CD4-positive, alpha-beta T cell treated with Interleukin-2 at 100 ng/mL for 4 hours (primary cell): ENCODE measurements at places on chromosomes 16 and 17.

DNA sequence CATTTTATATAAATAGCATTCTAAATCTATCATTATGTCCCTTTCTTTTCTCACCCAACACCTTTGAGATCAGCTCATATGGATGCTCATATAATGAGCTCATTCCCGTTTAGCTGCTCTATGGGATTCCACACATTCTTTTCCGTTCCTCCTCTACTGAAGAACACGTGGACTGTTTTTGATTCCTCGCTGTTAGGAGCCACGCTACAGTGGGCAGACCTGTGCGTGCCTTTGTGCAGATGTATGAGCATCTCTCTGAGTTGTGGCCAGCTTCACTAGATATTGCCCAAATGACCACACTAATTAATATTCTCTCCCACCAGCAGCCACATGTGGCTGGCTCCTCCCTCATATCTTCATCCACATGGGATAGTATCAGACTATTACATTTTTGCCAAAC lies 6.0 kb upstream of the TNFRSF13B start:
- DNase-seq, result no peak

- DNase-seq, result no peak
Observed at GRCh38 chr17:17341452-17341851, 38.3 kb downstream of the NT5M start.

DNA sequence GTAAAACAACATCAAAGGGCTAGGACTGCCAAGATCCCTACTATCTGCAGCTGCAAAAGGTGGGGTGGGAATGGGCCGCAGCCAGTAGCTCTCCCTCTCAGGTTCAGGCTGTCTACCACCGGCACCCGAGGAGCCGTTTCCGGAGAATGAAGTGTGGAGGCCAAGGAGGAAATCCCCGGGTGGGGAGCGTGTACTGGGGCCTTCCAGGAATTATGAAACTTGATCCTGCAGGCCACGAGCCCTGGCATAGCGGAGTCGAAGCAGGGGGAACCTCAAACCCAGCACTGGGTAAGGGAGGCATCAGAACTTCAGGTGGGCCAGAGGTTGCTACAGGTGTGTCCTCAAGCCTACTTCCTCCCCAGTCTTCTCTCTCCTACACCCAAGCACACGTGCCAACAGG lies 5.1 kb downstream of the INPP5K start:
- no peak for DNase-seq

DNA sequence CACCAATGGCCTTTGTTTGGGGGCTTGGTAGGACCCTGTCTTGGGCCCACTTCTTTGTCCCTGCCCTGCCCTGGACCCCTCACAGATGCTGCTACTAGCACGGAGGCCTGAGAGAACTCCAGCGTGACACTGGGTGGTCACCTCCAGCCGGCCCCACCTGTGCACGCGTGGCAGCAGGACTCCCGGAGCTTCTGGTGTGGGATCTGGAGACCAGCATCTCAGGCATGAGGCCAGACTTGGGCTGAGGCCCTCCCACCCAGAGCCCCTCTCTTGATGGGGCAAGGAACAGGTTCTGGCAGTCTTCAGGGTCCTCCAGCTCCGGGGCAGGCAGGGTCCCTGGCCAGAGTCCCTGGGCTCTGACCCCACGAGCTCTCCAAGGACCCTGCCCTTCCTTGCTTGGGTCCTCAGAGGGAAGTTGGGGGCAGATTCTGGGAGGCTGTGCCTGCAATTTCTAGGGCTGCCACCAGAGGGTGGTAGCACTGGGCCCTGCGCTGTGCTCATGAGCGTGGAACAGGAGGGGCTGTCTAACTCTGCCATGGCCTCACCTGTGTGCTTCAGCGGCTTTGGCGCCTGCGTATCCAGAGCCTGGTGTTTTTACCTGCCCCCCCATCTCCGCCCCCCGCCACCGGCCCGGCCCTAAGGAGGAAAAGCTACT lies 3.1 kb upstream of the BAIAP3 start:
- DNase-seq, result no peak

- no peak for DNase-seq
Observed at GRCh38 chr16:89304181-89304851, 86.8 kb downstream of the ZNF778 start.

GRCh38 chr16:4946917-4947316 lies 10.0 kb upstream of the PPL start:
- DNase-seq, result no peak

GRCh38 chr17:41736983-41737679 lies 2.7 kb upstream of the HAP1 start:
- DNase-seq, result no peak

GRCh38 chr17:79618383-79619067 lies 7.7 kb upstream of the RBFOX3 start:
- no peak for DNase-seq

DNA sequence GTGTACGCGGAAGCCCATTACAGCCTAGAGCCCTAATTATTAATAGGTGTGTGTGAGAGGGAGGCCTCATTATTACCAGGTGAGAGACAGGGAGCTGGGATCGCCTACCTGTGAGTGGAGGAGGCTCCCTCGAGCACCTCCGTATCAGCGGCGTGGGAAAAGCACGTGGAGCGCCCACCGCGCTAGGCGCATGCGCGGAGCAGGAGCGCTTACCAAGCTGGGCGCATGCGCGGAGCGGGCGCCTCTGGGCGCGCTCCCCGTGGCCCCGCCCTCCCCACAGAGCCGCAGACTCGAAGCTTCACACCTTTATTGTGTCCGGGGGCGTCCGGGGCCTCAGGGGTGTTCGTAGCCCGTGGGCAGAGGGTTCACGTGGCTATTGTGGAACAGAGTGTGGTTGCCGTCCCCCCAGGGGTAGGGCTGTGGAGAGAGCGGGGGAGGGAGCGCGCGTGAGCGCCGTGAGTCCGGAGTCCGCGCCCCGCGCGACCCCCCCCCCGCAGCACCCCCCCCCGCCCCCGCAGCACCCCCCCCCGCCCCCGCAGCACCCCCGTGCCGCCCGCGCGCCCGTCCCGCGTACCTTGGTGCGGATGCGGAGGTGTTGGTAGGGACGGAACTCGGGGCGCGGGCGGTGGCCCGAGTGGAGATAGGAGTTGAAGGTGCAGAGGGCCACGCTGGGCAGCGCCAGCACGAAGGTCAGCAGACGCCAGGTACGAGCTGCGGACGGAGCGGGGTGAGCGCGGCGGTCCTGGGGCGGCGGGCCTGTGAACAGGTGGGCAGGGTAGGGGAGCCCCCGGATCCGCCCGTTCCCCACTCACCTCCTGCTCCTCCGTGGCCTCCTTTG lies 500 bp downstream of the COX6A2 start:
- peak; percentile 60 for DNase-seq

GRCh38 chr16:51442141-51442870 lies 291.2 kb upstream of the SALL1 start:
- DNase-seq, result no peak

GRCh38 chr17:76370261-76370993 lies 14.0 kb upstream of the SPHK1 start:
- DNase-seq, result no peak

DNA sequence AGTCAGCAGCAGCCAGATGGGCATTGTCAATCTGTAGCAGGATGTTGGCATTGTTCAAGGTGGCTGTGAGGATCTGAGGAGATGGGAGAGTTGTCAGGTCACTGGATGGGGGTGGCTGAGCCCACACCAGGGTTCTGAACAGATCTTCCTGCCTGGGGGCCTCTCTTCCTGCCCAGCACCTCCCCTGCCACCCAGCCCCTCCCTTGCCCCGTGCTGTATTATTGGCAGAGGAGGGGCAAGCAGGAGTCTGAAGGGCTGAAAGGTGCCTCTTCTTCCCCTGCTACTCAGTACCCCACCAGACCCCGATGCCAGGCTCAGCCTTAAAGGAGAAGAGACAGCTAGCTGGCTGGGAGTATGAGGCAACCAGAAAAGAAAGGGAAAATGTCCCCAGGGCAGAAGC lies 93.0 kb downstream of the GOSR1 start:
- no peak for DNase-seq

DNA sequence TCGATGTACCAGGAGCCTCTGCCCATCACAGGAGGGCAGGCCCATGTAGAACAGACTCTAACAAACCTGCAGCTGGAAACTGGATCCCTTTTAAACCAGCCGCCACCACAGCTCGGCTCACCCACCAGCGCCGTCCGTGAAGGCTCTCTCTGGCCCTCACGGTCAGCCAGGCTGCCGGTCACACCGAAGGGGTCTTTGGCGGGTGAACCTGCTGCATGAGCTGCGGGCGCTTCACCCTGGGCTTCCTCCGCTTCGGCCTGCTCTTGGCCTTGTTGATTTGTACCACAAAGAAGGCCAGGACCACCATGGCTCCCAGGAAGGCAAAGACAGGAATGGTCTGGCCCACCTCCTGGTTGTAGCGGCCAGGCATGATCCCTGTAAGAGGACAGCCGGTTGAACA lies 11.7 kb upstream of the SLC38A8 start:
- DNase-seq, result no peak

DNA sequence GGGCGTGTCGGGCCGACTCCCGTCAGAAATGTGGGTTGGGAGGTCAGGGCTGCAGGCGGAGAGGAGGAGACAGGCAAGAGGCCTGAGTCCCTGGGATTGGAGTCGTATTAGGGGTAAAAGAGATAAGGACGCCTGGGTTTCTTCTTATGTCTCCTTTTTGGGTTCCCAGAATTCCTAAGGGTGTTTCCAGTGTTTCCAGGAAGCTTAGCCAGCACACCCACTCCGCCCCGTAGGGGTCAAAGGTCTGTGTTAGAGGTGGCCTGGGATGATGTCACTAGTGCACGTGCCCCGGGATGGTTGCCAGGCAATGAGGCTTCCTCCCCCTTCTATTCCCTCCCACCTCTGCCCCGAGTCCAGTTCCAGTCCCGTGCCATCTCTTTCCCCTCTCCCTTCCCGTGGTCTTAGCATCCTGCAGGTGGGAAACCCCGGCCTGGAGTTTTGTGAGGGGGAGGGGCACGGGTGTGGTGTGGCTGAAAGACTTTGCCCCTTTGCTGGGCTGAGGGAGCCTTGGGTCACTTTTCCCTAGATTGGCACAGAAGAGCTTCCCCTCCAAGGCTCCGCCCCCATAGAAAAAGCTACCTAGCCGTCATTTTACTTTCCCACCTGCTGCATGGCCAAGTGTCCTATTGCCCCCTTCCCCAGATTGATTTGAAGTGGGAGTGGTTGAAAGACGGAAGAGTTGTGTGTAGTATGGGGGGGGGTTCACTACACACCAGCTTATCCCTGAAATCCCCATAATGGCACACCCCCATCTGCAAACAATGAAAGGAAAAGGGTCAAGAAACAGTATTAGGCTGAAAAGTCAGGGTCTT lies 2.8 kb downstream of the KDM6B start:
- peak; percentile 75 for DNase-seq

- DNase-seq, result no peak
Observed at GRCh38 chr16:25158401-25158800, 46.9 kb downstream of the LCMT1 start.

DNA sequence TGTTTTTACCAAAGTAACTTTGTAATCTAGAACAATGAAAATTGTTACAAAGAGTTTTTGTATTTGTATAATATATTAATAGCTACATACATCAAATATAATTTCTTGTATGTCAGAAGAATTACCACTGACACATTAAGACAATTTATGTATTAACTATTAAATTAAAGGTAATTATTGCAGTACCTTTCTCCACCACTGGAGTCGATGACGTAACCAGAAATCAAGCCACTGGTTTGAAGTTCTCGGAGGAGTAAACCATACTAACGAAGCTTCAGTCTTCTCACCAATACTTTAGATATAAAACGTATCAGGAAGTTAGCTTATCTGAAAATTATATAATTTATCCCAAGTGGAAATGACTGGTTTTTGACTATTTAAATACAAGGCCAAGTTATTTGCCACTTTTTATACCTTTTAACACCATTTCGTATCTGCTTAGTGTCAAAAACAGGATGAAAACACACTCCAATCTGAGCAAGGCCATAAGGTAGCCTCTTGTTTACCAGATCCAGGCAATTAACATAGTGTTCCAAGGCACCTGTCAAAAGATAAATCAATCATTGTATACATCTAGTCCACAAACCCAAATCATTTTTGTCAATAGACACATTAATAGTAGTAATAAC lies 4.3 kb downstream of the POLG2 start:
- peak; percentile 77 for DNase-seq

DNA sequence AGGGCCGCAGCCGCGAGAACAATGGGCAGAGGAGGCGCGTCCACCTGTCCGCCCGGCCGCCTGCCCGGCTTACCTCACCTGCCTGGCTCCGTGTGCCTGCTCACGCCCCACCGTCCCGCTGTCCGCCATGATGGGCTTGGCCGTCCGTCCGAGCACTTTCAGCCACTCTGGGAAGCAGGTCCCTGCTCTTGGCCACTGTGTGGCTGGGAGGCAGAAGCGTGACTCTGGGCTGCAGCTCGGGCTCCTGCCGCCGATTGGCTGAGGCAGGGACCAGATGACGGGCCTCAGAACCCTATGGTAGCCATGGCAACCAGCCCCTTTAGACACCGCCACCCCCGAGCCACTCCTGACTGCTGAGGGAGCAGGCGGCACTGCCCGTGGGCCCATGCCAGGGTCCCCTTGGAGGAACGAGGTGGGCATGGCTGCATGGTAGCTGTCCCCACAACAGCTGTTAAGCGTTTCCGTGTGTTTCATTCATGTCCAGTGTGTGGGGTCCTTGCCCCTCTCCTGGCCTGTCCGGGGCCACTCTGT lies 8.9 kb upstream of the AXIN1 start:
- DNase-seq, result no peak

DNA sequence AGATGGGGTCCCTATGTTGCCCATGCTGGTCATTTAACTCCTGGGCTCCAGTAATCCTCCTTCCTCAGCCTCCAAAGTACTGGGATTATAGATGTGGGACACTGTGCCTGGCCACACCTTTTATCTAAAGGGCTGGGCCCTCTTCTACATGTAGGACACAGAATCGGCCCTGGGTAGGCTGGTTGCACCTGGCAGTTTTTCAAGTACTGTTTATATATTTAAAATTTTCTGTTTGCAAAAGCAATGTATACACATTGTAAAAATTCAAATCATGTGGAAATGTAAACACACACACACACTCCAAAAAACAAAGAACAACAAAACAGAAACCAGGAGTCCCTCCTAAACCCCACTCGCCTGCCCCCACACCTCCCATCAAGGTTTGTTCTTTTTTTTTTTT lies 28.1 kb upstream of the SIAH1 start:
- no peak for DNase-seq

DNA sequence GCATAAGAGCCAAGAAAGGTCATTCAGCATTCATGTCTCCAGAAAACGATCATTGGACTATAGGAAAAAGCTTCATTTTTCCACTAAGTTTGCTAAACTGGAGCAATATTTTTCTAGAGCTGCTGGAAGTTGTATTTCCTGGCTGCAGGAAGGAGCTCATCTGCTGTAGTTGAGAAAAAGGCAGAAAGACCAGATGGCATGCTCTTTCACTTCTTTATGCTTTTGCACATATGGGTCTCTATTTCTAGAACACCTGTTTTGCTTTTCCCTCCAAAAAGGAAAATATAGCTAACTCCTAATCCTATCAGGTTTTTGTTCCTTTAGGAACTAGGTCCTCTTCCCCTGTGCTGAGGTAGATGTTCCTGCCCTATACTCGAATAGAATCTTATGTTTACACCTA lies 61.9 kb upstream of the HLF start:
- no peak for DNase-seq

GRCh38 chr16:81610144-81610842 lies 165.7 kb downstream of the CMIP start:
- no peak for DNase-seq

- DNase-seq, result no peak
Observed at GRCh38 chr17:17789828-17790636, 46.8 kb downstream of the SREBF1 start.
